Stimulated activated CD8-positive, alpha-beta memory T cell treated with anti-CD3 and anti-CD28 coated beads, Interleukin-4, amount 100 ng/mL, for 1 hour (primary cell): ENCODE measurements at places on chromosomes 13 and 19.

- DNase-seq: no peak
These were observed 67.1 kb downstream of the WASF3 start for GRCh38 chr13:26624572-26624971.

DNA sequence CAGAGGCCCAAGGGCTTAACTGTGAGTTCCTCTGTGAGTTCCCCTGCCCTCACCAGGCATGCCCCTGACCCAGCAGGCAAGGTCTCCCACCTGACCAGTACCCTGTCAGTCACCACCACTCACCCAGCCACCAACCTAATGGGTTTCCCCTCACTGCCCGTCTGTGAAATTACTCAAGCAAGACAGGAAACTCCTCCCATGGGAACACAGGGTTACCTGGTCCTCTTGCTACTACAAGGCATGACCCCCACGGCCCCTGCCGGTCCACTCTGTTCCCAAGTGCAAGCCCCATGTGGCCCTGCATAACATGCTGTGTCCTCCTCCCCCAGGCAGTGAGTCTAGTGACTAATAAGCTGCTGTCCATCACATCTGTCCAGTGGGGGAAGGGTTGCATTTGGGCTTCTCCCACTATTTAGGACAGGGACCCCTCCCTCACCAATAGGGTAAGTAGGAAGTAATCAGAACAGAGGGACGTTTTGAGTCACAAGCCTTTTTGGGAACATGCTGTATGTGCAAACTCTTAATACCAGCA lies 8.0 kb upstream of the DHRS12 start:
- DNase-seq: no peak

DNA sequence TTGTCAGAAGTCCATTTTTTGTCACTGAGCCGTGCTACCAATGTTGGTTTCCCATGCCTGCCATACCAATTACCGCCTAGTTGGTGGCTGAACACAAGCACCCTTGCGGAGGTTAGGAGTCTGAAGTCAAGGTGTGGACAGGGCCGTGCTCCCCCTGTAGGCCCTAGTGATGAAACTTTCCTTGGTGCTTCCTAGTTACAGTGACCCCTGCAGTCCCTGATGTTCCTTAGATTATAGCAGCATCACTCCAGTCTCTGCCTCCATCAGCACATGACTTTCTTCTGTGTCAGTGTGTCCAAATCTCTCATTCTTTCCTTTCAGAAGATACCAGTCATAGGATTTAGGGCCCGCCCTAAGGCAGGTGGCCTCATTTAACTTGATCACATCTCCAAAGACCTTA lies 99.0 kb downstream of the MYO16 start:
- no peak for DNase-seq

DNA sequence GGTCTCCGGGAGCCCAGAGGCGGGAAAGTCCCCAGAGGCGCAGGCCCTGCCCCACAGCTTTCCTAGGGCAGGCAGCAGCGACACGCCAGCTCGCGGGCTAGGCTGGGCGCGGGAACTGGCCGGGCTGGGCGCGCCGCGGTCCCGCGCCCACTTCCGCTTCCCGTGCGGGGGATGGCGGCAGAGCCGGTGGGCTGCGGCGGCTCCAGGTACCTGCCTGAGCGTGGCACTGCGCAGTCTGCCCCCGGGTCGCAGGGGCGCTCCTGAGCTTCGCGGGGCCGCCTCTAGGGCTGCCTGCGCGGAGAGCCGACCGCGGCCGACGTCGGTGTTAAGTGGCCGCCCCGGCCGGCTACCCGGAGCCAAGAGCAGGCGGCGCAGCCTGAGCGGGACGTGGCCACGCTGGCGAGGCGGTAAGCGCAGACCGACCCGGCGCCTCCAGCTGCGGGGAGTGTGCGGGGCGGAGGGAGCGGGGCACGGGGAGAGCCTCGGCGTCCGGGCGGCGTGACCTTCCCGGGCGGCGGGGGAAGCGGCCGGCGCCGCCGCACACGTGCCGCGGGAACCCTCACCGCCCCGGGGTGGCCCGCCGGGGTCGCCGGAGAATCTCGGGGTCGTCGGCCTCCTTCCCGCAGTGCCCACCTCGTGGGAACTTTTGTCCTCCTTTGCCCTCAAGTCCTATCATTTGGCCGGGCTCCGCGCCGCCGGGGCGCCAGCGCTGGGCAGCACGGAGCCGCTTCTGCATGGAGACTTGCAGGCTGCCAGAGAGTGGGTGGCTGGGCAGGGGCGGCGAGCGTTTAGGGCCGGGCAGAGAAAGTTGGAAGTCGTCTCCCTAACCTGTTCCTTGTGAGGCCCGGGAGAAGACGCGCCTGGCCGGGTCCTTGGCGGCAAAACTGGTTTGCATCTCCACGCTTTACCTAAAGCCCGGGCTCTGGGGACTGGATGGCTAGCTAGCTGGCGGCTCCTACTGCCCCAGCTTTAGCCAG lies 31.4 kb upstream of the MPHOSPH8 start:
- no peak for DNase-seq

- no peak for DNase-seq
These were observed 500.6 kb downstream of the KCTD12 start for GRCh38 chr13:76385586-76385985.

DNA sequence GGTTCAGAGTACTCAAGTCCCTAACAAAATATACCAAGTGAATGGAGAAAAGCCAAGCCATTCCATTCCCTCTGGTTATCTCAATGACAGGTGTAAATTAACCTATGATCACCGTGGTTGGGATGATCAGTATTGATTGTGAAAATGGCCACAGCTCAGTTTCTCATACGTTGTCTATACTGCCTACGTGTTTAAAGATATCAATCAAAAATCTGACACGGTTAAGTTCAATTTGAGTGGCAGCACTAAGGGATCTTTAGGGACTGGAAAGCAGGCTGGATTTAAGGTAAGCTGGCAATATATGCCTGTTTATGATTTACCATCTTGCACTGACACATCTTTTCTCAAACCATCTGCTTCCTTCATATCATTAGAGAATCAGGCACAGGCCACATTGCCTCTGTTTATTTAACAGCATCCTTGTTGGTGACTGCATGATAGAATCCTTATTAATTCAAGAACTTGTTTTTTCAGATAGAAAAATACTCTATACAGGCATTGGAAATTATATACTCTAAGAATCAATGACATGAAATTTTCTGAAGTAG lies 907.9 kb downstream of the PCDH9 start:
- no peak for DNase-seq

GRCh38 chr13:34422956-34423355 lies 519.1 kb upstream of the NBEA start:
- DNase-seq: no peak

DNA sequence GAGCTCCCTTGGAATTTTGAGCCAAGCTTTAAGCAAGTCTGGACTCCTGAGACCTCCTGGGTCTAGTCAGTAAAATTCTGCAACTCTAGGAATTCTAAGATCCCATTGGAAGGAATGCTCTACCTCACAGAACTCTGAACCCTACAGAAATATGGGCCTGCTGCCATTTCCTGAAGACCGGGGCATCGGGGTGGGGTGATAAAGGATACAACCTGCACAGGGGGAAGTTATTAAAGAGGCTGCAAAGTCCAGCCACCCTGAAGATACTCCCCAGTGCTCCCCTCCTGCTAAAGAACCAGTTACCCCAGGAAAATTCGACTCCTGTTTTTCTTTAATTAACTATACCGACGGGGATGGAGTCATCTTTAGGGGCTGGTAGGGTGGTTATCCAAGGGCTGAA lies 2.4 kb upstream of the PPP1R37 start:
- no peak for DNase-seq

GRCh38 chr13:44030615-44031014 lies 150.9 kb downstream of the LACC1 start:
- no peak for DNase-seq

DNA sequence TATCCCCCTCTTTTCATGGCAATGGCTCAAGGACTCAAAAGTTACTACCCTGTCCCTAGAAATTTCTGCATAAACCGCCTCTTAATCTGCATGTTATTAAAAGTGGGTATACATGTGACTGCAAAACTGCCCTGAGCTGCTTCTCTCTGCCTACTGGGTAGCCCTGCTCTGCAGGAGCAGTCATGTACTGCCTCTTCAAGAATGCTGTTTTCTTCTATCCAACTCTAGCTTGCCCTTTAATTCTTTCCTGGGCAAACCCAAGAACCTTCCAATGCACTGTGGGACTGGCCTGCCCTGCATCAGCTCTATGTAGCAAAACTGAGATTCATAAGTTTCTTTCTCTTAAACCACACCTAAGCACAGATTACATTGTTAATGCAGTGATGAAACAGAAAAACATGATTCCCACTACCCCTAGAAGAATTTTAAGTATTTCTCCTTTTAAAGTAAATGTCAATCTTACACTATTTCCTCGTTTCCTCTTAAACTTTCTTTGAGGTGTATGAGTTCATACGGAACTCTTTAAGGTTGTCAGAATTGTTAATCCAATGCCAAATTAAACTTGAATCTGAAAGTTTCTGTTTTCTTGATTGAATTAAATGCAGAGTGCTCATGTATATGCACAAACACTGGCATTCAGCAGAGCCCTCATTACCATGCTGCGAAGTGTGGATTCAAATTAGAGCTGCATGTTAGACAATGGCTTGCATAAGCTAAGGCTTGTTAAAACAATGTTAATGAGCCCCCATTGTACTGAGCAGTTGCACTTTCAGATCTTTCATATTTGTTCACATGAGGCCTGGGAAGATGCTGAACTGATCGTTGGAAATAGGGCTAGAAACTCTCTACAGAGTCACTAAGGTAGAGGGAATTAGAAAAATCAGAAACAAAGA lies 669.9 kb upstream of the PCDH20 start:
- DNase-seq: no peak

DNA sequence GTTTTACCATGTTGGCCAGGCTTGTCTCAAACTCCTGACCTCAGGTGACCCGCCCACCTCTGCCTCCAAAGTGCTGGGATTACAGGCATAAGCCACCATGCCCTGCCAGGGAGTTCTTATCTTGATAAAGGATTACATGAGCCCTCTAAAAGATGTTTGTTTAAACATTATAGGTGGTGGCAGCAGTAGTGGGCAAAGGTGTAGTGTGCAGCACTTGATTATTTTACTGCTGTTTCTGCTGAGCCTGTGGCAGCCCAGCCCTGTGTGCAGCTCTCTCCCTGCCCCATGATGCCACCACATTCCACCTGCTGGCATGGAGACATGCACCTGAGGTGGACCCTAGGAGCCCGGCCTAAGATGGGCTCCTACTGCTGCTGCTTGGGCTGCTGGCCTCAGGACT lies 54.0 kb downstream of the ZNF429 start:
- no peak for DNase-seq

DNA sequence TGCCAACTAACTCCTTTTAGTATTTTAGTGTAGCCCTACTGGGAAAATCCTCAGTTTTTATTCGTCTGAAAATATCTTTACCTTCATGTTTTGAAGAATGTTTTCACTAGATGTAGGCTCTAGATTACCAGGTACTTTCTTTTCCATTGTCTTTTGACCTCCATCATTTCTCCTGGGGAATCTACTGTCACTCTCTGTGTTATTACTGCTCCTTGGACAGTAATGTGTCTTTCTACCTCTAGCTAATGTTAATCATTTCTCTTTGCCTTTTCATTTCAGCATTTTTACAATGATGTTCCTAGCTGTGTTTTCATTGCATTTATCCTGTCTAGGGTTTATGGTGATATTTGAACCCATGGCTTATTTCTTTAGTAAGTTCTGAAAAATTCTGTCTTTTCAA lies 61.9 kb downstream of the SPACA7 start:
- no peak for DNase-seq

DNA sequence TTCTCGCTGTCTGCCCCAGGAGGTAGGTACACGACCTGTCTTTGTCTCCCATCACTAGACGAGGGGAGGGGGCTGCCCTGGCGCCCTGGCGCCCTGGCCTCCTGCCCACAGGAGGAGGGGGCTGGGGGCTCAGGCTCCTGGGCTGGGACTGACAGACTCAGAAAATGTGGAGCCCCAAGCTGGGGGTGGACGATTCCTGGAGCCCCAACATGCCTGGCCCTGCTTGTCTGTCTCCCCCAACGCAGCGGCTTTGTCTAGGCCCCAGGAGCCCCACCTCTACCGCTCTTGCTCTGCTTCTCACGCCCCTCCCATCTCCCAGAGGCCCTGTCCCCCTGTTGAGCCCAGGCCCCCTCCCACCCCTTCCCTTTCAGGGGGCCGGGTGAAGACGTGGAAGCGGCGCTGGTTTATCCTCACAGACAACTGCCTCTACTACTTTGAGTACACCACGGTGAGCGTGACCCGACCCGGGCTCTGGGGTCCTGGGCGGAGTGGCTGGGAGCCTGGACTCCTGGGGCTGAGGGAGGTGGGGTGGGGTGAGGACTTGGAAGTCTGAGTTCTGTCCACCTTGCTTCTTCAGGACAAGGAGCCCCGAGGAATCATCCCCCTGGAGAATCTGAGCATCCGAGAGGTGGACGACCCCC lies 8.6 kb downstream of the CYTH2 start:
- no peak for DNase-seq

DNA sequence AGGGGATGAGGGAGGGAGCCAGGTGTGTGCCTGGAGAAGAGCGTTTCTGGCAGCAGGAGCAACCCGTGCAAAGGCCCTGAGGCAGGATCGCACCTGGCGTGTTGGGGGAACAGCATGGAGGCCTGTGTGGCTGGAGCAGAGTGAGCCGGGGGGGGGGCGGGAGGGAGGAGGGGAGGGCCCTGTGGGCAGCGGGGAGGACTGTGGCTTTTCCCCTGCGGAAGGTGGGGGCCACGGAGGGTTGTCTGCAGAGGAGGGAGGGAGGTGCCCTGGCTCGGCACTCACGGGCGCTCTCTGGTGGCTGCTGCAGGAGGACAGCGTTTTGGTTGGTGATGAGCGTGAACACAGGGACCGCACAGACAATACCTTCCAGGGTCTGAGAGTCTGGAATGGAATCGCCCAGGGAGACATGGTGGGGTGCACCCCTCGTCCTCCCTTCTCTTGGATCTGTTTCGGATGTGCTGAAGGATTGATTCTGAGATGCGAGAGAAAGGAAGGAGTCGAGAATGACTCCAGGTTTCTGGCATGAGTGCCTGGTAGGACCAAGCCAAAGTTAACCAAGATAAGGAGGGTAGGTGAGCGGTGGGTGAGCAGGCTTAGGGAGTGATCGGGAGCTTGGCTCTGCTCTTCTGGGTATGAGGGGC lies 6.5 kb downstream of the RAB11B start:
- DNase-seq: no peak

DNA sequence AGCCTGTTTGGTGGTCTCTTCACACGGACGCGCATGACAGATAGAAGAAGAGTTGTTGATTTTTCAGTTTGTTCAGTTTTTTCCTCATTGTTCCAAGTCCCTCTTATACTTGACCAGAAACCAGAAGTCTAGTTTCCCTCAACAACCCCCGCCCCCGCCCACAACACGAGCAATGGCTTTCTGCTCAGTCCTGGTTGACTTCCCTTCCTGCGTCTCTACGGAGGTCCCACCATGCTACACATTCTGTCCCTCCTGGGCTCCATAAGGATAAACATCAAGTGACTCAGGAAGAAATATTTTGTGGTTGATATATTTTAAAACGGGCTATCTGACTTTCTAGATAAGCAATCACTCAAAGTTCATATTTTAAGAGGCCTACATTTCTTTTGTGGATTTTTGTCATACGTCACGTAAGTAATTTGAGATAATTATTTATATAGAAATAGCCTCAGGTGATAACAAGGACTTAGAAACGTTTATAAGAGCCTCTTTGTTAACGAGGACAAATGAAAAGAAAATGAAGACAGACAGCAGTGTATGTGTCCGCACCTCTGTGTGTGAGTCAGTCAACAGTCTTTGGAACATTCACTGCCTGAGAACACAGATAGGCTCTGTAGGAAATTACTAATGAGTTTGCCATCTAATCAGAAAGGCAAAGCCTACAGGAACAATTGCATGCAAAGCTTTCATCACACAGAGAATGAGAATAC lies 214.4 kb downstream of the RAP2A start:
- no peak for DNase-seq
